ENCODE measurements at places on chromosomes 12 and 14.

DNA sequence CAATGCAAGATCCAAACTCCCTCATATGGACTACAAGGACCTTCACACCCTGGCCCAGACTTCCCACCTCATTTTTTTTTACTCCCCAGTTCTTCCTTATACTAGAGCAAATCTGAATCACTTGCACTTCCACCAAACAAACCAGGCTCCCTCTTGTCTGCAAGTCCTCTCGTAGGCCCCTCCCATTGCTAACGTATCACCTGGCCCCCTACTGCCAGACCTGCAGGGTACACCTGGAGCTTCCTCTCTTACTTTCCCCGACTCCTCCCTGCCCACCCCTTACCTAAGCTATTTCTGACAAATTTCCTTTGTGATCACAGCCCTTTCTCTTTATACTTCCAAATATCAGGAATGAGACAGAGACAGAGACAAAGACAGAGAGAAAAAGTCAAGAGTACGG, 463.9 kb downstream of the GALC start:
- DNase-seq = no peak

- DNase-seq = no peak
Observed at GRCh38 chr12:89474615-89475014, 50.0 kb downstream of the GALNT4 start.

- DNase-seq = peak; percentile 7
Observed at GRCh38 chr14:92603309-92604242, 90.0 kb downstream of the RIN3 start.

GRCh38 chr12:124655698-124656516, 88.5 kb upstream of the NCOR2 start:
- DNase-seq = peak; percentile 94

- no peak for DNase-seq
Observed at GRCh38 chr14:105328070-105328677, 13.6 kb downstream of the PACS2 start.

DNA sequence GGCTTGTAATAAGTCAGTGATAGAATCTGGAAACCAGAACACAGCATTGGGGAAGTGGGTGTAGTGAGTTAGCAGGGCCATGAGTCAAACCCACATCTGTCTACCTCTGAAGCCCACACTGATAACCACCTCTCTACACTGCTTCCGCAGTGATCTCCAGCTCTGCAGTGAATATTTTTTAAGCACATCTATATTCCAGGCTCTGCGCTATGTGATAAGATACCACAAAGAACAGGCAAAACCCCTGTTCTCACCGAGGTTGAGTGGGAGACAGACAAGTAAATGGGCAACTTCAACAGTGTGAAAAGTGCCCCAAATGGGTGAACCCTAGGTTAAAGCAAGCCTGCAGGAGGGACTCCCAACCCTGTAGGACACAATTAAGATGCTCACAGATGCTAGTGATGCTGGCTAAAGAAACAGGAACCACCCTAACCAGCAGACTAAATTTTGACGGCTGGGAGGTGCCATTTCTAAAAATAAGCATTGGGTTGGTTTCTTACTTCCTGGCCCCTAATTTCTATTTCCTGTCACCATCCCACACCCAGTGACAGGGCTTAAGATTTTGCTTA, 375.0 kb downstream of the DPF3 start:
- DNase-seq = no peak

DNA sequence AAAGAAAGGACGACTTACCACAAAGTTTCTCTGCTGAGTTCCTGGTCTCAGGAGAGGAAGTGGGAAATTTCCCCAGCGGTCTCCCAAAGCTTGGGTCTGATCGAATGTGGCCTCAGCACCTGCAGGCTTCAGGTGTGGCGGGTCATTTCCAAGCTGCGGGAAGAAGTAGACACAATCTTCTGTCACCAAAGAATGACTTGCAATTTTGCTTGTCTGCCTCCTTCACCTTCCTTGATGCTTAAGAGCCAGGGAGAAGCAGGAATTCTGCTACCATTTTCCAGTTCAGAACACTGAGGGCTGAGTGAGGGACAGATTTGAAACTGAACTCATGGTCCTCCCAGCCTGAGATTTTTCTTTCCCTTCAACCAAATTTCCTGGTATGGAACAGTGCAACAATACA, 87.8 kb downstream of the RIMBP2 start:
- no peak for DNase-seq

DNA sequence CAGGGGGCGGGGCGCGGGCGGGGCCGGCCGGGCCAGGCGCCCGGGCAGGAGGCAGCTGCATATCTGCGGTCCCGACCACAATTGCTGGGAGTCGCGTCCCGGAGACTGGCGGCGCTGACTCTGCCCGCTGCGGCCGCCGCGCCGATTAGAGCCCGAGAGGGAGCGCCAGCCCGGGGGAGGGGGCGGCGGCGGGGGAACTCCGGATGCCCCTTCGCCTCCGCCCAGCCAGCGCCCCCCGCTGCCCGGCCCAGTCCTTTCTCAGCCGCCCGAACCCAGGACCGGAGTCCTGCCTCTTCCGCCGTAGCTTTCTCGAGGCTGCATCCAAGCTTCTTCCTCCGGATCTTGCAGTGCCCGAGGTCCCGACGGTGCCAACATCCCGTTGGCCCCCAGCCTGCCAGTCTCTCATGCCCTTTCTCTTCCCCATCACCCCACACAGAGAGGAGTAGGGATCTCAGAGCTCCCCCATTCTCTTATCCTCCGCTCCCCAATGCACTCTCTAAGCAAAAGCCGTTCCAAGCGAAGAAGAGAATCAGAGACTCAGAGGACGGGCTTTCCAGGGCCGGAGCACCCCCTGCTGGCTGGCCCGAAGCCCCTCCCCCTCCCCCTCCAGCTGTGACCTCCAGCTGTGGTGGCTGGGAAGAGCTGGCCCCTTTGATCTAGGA, 8.8 kb upstream of the SP7 start:
- peak; percentile 56 for DNase-seq

- peak; percentile 67 for DNase-seq
Observed at GRCh38 chr12:113135178-113136127, at the start of gene RASAL1. RASAL1 (minus strand) TSS chr12:113135761; CDS start chr12:113135462, 299 bp downstream.

DNA sequence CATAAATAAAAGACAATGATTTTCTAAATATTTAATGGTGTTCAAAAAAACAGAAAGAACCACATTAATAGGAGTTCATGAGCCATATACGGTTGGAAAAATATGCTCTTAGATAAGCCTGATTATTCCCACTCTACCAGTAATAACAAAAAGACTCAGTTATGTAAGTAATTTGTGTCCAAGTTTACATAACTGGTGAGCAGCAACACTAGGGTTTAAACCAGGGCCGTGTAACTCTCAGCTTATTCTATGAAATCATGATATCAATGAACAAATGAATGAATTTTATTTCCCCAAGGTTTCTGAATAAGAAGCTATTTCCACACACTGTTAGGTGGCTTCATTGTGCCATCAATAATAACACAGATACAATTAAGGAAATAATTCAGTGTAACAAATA, 98.3 kb downstream of the GARIN6 start:
- DNase-seq = no peak

- DNase-seq = no peak
Observed at GRCh38 chr14:92607702-92608429, 94.3 kb downstream of the RIN3 start.

DNA sequence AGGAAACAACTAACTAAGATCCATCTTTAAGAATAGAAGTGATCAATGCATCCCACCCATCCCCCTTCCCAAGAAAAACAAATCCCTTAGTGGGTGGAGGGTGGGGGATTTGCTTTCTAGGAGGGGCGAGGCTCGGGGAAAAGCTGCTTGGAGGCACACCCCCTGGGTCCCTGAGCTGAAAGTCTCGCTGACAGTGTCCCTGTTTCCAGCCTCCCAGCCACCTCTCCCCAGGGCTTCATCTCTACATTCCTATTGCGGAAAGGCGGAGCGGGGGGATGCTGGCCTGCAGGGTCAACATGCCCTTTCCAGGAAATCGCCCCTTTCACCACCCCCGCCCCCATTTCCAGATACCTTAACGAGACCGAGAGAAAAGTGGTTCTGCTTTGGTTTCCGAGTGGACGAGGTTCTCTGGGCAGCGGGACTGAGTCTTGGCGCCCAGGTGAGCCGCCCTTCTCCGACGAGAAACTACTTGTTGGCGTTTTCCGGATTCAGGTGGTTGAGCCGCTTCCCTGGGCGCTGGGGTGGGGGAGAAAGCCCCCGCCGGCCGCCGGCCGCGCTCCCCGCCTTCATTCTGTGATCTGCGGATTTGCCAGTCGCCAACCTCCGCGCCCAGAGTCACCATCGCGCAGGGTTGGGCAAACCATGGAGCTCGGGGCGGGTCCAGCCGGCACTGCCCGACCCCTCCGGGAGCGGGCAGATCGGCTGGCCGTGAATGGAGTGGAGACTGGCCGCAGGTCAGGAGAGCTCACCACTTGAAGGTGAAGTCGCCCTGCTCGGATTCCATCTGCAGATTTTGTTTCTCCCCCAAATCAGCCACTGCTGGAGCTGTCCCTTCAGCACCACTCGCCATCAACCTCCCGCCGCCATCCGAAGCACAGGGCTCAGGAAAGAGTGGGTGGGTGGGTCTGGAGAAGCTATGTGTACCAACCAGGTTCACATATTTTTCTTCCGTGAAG, 505 bp downstream of the KCNC2 start:
- DNase-seq = no peak

GRCh38 chr12:5516371-5517241, 84.7 kb downstream of the NTF3 start:
- DNase-seq = no peak

- DNase-seq = no peak
Observed at GRCh38 chr12:74747305-74747704, 209.7 kb downstream of the ATXN7L3B start.

DNA sequence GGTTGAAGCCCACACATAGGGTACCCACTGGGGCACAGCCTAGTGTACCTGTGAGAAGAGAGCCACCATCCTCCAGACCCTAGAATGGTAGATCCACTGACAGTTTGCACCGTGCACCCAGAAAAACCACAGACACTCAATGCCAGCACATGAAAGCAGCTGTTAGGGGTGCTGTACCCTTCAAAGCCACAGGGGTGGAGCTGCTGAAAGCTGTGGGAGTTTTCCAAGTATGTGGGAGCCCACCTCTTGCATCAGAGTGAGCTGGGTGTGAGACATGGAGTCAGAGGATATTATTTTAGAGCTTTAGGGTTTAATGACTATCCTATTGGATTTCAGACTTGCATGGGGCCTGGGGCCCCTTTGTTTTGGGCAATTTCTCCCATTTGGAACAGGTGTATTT, 30.5 kb downstream of the TSPAN19 start:
- no peak for DNase-seq

DNA sequence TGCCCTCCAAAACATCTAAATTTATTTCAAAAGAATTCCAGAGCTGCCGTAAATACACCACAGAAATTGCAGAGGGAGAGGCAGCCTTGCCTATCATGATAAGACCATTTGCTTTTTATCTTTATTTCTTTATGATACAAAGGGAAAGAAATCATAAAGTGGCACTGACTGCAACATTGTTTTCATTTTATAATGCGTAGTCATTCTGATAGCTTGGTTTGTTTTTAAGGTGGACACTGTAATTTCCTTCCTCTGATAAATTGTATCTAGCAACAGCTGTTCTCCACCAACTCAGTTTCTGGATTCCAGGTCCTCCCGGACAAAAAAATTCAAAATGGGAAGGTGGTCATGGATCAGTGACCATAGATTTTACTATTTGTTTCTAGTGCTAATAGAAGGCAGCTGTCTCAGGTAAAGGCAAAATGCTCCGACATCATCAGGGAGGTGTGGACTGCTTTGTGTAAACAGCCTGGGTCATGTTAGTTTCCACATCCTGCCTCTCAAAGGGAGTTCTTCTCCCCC, 623 bp upstream of the TSPAN8 start:
- DNase-seq = no peak

GRCh38 chr14:25521616-25522015, 471.7 kb upstream of the STXBP6 start:
- no peak for DNase-seq

DNA sequence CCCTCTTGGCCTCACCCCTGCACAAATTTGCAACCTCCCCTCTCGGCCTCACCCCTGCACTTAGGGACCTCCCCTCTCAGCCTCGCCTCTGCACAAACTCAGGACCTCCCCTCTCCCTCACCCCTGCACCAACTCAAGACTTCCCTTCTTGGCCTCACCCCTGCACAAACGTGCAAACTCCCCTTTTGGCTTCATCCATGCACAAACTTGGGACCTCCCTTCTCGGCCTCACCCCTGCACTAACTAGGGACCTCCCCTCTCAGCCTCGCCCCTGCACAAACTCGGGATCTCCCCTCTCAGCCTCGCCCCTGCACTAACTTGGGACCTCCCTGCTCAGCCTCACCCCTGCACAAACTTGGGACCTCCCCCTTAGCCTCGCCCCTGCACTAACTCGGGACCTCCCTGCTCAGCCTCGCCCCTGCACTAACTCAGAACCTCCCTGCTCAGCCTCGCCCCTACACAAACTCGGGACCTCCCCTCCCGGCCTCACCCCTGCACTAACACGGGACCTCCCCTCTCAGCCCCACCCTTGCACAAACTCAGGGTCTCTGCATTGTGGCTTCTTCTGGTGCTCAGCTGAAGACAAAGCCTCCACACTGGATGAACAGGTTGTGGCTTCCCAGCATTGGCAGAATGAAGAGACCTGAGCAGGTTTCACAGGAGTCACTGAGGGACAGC, 11.0 kb upstream of the GOLGA3 start:
- DNase-seq = no peak

DNA sequence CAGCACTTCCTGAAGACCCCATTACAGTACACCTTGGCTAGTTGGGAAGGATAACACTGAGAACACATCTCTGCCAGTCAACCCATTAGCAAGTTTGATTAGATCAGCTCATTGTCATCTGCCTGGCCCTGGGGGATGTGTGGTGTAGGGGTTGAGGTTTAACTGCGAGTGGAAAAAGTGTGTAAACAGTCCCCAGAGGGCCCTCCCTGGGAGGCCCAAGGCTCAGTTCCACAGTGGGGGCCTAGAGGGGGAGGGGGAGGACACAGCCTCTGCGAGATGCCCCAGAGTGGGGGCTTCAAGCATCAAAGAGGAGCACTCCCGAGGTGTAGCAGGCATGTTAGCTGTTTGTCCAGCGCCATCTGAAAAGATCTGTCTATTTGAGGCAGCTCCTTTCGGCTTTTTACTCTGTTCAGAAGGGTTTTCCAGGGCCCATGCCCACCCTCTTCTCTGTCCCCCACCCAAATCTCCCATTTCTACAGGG, 344 bp downstream of the LPAR5 start:
- DNase-seq = no peak

DNA sequence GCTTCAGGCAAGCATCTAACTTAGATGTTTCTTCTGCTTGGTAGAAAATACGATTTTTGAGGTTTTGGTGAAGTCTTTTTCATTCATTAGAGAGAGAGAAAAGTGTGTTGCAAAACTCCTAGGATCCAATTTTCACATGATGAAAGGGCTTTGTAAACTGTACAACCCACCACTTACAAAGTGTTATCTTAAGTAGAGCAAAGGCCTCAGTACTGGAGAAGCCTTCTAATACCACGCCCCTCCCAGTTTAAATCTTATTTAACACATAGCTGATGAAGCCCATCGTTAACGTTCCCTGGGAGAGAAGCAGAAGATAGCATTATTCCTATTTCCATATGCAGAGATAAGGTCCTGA, 869 bp downstream of the APOLD1 start:
- no peak for DNase-seq

GRCh38 chr14:45743884-45744283, 490.9 kb upstream of the MIS18BP1 start:
- DNase-seq = no peak

Data from nucleus accumbens (tissue), 56 donors.